Stimulated activated CD8-positive, alpha-beta memory T cell treated with anti-CD3 and anti-CD28 coated beads, Interleukin-4, amount 100 ng/mL, for 1 hour (primary cell): ENCODE measurements at places on chromosomes 12 and 14.

DNA sequence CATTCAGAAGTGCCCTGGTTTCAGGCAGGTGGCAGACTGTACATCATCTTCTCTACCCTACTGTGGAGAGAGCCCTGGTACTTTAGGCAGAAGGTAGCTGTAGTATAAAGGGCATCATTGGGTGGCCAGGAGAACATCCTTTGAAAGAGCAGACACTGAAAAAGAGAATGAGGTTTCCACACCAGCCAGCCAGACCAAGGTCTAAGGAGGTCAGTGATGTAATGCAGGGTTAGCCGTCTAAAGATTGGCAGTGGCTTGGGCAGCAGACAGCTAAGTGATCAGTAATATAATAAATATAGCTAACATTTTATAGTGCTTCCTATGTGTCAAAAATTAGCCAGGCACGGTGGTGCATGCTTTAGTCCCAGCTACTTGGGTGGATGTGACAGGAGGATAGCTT lies 12.0 kb downstream of the ZBTB25 start:
- no peak for DNase-seq

DNA sequence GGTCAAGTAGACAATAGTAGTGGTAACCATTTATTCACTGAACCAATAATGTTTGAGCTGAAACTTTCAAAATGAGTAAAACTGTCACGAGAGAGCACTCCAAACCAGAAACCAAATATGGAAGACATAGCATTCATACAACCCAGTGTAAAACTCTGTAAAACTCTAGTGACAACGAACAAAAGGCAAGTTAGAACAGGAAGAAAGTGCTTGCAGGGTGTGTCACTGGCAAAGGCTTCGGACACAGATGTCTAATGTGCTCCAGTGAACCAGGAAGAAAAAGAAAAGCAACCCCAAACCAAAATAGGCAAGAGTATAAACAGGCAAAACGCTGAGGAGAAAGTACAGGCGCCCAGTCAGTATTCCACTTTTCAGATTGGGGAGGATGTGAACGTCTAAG lies 79.3 kb upstream of the FZD10 start:
- no peak for DNase-seq

DNA sequence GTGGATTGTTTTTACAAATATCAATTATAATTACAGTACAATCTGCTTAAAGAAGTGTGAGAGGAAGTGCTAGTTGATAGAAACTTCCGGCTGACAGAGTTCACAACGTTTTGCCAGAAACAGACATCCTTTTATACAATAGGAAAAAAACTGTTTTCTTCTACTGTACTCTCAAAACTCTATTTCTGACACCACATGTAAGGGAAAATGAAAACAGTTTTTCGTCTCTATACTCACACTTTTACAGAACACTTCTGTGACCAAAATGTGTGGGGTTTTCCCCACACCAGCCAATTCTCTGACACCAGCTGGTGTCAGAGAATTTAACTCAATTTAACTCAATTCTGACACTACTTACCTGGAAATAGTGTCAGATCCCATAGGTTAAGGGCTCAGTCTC lies 24.2 kb upstream of the HIF1A start:
- DNase-seq: no peak

DNA sequence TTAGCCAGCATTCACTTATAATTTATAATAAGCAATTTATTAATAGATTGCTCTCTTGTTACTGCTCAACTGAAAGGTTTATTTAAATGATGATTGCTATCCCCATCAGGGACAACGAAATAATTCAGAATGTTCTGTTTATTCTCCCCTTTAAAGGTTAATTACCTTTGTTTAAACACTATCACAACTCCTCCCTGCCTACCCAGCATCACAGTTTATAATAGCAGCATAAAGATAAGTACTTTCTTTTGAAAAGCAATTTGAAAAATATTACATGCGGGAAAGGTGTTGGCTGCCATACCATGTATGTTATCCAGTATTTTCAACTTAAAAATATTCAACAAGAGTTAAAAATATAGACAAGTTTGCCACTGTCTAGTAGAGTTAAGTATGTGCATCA lies 30.6 kb downstream of the SCAF11 start:
- no peak for DNase-seq

DNA sequence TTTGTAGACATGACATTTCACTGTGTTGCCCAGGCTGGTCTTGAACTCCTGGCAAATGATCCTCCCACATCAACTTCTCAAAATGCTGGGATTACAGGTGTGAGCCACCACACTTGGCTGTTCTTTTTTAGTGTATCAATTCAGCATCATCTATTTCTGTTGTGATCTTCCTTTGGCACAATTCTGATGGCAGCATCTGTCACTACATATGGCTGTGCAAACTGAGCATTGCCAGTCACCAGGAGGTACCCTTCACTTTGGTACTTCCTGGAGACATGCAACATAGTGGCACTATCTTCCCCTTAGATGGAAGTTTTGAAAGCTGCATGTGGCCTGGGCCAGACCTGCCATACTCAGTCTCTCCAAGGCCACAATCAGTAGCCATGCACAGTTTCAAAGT lies 467.1 kb upstream of the TMPO start:
- DNase-seq: no peak

DNA sequence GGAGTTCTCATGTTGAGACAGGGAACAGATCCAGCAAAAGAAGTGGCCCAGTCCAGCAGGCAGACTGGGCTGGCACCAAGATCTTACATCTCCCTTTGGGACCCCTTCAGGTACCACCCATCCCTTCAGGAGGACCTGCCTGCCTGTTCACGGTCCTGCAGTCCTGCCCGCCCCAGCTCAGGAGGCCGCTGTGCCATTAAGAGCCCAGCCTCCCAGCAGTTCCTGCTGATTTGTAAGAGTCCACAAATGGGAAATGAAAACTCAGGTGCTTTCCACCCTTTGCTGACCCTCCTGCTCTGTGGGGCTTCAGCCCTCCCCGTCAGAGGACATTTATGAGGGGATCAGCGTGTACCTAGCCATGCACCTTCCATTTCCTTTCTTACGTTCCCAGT lies 39.5 kb downstream of the C14orf132 start:
- no peak for DNase-seq

- DNase-seq: no peak
These were observed 22.9 kb downstream of the VEZT start for GRCh38 chr12:95240556-95240955.

DNA sequence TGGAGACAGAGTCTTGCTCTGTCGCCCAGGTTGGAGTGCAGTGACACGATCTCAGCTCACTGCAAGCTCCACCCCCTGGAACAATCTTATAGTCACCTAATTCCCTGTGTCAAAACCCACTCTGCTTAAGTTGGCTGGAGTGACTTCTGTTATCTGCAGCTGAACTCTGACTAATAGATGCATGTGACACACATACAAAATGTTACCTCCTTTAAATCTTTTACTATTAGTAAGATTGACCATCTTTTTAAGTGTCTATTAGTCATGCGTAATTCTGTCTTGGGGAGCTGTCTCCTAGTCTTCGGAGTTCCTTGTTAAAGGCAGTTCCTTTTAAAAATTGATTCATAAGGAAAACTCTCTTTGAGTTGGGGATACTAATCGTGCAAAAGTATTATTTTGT lies 7.4 kb downstream of the IFI27L1 start:
- no peak for DNase-seq
